ENCODE measurements at places on chromosomes 6 and 20. TPM values are rescaled to one million over a fixed set of nuclear protein-coding genes. Genes with fewer than 3 reads are reported as not detected.

GRCh38 chr20:44326391-44327159 lies 10.3 kb upstream of the R3HDML start:
- no peak for DNase-seq

DNA sequence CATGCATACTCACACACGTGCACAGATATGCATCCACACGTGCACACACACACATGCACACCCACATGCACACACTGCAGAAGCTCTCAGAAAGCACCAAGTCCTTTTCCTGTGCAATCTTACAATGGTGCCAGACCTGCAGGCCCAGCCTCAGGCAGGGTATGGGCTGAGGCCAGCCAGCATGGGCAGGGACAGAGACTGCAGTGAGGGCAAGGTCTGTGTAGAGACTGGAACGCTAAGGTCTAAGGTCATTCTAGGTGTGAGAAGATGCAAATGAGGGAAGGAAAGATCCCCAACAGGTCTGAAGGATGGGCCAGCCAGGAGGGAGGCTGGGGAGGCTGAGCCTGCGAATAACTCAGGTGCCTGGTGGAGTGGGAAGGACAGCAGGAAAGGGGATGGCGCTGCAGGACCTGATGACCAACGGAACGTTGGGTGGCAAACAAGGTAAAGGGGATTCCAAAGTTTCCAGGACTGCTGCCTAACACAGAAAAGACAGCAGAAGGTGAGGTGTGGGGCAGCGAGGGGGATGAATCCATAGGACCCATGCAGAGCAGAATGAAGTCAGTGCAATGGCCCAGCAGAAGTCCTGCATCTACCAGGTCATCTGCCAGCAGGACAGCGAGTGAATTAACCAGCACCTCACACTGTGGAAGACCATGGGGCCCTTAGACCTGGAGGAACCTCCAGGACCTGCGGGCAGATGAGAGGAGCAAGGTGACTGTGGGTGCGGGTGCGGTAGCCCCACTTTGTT lies 67.0 kb downstream of the ABHD12 start:
- DNase-seq: no peak

DNA sequence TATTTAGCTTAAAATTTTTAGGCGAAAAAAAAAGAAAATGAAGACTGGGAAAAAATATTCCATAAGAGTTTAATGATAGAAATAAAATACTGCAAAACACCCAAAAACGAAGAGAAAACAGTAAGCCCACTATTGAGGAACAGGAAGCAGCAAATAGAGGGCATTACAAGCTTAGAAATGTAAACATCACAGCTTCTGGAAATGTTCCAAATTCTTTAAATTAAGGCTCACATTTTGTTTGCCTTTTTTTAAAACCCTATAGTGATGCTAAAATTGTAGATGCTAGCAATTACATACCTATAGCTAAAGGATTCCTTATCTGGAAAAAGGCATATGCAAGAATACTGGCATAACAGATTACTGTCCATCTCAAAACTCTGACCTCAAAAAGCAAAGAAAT lies 248.6 kb downstream of the KHDRBS2 start:
- DNase-seq: no peak

GRCh38 chr20:63891061-63892002 lies 3.6 kb upstream of the DNAJC5 start:
- DNase-seq: no peak

DNA sequence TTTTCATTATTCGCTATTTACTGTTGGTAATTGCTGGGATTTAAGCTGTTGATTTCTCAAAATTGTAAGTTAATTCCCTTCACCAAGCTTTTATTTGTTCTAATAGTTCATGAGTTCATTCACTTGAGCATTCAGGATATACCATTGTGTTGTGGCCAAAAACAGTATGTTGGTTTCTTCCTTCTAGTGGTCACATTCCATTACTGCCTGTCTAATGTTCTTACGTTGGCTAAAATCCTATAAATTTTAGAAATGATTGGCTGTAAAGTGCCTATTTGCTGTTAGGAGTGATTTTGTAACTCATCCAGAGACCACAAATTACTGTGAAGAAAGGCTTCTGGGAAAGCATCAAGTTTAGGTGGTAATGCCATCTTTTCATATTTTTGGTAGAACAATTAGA lies 76.3 kb downstream of the FARS2 start:
- no peak for DNase-seq

DNA sequence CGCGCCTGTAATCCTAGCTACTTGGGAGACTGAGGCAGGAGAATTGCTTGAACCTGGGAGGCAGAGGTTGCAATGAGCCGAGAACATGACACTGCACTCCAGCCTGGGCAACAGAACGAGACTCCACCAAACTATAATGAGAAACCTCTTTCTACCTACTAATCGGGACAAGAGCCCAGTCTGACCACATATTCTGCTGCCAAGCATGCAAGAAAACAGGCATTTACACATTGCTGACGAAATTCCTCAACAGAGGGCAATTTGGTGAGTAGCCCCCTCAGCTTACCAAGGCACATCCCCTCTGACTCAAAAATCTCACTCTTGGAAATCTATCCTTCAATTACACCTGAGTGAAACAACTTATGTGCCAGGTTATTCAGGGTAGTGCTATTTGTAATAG lies 81.2 kb downstream of the SLC23A2 start:
- DNase-seq: no peak

GRCh38 chr6:105482921-105483320 lies 80.0 kb upstream of the PREP start:
- no peak for DNase-seq

DNA sequence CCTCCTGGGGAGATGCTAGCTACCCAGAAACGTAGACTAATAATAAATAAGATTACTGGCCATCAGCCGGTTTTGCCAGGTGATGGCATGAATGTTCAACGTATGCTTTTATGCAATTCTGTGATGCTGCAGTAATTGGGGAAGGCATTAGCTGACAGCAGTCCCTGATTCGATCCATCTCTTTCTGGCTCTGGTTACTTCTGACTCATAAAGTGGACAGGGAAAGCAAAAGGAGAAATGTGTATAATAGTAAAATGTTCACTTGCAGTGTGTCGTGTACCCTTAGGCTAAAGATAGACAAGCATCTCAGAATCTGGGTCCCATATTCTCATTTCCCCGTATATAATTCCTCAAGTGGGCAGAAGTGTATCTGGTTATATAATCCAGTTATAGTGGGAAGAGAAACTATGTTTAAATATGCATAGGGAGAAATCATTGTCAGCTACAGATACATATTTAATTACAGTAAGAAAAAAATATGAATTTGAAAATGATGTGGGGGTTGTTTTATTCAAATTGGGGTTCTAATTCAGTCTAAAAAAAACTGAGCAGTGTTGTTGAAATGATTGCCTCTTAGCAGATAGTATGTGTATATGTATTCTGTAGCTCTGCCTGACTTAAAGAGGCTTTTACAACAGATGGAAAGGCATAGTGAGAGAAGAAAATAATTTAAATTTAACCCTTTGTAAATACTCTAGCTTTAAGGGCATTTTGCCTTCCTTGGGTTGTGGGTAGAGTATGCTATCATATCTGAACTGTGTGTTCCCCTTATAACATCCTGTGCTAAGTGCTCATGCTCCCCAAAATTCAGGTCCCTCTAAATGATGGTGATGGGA lies 40.6 kb downstream of the DOK5 start:
- no peak for DNase-seq

GRCh38 chr20:4193069-4193452 lies 177.7 kb upstream of the RNF24 start:
- DNase-seq: no peak

GRCh38 chr20:21089391-21089790 lies 16.8 kb downstream of the LINC00237 start:
- no peak for DNase-seq

DNA sequence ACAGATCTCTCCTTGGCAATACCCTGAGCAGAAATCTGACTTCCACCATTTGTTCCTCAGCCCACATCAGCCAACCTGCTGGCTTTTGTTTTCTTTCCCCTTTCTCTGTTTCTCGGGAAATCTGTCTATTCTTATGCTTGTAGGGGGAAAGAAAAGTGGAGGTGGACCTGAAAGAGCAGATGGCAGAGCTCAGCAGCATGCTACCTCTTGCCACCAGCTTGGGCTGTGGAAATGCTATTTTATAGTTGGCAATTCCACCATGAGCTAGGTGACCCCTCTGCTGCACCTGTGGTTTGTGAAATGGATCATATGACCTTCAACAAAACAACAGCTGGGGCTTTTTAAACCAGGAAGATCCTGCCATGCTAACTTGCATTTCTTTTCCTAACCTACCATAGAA lies 6.8 kb upstream of the SPATS1 start:
- no peak for DNase-seq

DNA sequence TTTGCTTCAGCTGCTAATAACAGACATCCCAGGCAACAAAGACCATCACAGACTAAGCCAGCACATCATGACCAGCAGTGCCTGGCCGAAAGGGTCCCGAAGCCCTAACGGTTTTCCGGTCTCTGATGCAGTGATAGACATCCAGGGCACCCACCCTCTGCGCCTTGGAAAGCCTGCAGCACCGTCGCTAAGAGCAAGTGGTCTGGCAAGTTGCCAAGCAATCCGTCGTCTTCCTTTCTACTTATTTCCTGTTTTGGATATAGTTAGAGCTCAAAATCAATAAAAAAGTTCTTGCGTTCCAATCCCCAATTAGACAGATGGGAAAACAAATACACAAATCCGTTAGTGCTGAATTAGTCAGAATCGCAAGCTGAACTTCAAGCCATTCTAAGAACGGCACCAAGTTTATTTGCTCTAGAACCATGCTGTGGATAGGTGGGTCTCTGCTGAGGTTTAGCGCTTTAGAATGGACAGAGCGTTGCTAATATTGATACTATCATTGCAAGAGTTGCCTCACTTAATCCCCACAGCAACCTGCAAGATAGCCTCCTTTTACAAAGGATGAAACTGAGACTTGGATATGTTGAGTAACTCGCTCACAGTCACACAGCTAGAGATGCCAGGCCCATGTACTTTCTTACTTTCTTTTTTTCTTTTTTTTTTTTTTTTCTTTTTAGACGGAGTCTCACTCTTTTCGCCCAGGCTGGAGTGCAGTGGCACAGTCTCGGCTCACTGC lies 163.3 kb upstream of the SNX9 start:
- DNase-seq: no peak

IL20RA gene
- not detected for total RNA-seq

TSPO2 gene
- not detected for total RNA-seq

PAX1 gene
- not detected for total RNA-seq

RSPH4A gene
- total RNA-seq: 0.10 TPM
